Regular cardiac myocyte (primary cell): ENCODE measurements at places on chromosomes 16 and 17. TPM values are rescaled to one million over a fixed set of nuclear protein-coding genes. Genes with fewer than 3 reads are reported as not detected.

Gene MSLN
- total RNA-seq: under 0.01 TPM in 1 of 2 replicates, not detected in the other

Gene MYH8
- not detected in 2 replicates for total RNA-seq

Gene KRTAP4-9
- not detected in 2 replicates for total RNA-seq

Gene HSBP1
- 48.7 and 49.3 TPM in 2 replicates for total RNA-seq

Gene RHBDL3
- under 0.01 TPM in 1 of 2 replicates, not detected in the other for total RNA-seq

Gene LGALS9B
- total RNA-seq: not detected in 2 replicates

Gene PYY
- not detected in 2 replicates for total RNA-seq

Gene LDAF1
- 43.5 and 98.4 TPM in 2 replicates for total RNA-seq
